ENCODE measurements at places on chromosomes 5 and 9. TPM values are rescaled to one million over a fixed set of nuclear protein-coding genes. Genes with fewer than 3 reads are reported as not detected.
A peak's percentile ranks its signal among the peaks of the same experiment; 100 is the strongest.

DNA sequence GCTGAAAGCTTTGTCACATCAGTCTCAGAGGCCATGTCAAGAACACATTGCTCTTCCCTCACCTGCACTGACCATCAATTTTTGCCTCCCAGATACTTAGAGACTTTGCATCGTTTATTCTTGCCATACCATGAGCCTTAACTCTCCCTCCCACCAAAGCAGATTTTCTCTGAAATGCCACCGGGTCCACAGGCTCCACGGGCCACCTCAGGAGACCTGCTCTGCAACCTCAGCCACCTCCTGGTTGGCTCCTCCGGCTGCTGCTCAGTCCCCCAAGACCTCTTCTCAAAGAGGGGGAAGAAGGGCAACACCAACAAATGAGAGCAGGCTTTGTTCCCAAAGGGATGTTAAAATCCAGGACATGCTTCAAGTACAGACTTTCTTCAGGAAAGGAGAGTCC lies 400.5 kb downstream of the SPOCK1 start:
- DNase-seq: no peak

DNA sequence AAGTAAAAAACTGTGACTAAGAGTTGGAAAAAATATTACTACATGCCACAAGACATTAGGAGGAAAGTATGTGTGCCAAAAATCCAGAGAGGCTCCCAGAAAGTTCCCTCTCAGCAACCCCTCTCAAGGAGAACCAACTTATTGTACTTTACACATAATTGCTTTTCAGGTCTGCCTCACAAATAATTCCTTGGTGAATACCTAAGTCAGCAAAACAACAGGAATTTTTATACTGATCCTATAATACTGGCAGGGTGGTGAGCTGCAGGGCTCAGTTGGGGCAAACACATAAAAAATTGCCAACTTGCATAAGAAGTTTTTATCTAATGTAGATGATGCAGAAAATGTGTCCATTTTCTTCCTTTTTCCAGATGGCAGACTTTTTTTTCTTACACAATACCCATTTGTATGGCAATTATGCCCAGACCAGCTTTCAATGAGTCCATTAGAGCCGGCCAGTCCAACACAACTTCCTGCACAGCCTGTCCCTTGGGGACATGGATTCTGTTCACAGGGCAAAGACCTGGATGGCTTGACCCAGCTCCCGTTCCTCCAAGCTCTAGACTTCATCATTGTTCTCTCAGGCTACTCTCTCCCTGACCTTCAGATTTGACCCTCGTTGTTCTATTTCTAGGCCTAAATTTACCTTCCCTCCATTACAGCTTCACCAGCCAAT lies 31.3 kb downstream of the MARCHF3 start:
- no peak for DNase-seq

DNA sequence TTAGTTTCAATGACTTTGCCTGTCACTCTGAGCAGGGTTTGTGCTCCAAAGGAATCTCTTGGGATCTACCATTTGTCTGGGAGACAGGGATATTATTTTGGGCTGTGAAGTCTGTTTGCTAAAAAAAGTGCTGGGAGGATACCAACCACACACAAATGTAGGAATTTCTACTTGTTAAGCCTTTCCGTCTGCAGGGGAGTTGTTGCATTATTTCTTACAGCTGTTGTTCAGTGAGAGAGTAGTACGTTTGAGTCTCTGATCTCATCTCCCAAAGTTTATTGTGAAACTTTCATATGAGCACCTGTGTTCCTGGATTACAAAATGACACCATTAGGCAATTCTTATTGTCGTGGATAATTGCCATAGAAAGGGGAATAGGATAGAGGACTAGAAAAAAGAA lies 78.3 kb upstream of the SEMA6A start:
- DNase-seq: peak; percentile 11

DNA sequence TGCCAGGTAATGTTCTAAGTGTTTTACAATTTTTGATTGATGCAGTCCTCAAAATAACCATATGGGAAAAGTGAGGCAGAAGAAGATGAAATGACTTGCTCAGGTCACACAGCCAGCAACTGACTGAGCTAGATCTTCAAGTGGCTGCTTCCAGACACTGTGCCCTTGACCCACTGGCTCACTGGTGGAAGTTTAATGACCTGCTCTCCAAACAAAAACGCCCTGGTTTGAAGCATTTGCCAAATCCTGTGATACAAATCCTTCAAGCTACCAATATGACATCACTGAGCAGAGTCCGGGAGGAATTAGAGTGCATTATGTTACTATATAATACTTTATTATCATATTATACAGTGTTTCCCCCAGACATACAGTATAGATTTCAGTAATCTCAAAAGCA lies 459.4 kb downstream of the GADD45G start:
- DNase-seq: no peak

GRCh38 chr5:100694100-100694499 lies 158.9 kb downstream of the FAM174A start:
- no peak for DNase-seq

DNA sequence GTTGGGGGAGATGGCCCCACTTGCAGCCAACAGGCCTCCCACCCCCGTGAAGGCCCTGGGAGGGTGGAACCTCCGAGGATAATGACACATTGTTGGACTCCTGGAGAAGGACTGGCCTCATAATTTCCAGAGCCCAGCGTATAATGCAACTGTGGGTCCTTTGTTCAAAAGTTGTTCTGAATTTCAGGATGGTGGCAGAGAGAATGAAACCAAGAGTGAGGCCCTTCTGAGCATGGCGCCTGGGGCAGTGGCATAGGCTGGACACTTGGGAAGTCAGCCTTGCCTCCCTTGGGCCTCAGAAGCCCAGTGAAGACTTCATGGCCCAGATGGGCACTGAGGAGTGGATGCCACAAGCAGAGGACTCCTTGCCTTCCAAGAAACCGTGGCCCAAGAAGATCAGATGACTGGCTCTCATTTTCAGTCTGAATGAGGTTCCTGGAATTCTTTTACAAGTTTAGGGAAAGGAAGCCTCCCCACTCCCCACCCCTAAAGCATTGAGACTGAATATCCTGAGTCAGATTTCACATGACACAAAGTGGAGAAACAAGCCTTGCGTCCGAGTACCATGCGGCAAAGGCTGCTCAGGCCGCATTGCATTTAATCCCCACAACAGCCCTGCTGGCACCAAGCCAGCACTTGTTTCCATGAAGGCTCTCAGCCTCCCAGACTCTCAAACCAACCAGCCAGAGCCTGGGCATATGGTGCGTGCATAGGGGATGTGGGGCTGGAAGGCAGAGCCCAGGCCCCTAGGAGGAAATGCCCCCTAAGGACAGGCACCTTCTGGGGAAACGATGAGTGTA lies 96.7 kb upstream of the SMIM23 start:
- DNase-seq: no peak

DNA sequence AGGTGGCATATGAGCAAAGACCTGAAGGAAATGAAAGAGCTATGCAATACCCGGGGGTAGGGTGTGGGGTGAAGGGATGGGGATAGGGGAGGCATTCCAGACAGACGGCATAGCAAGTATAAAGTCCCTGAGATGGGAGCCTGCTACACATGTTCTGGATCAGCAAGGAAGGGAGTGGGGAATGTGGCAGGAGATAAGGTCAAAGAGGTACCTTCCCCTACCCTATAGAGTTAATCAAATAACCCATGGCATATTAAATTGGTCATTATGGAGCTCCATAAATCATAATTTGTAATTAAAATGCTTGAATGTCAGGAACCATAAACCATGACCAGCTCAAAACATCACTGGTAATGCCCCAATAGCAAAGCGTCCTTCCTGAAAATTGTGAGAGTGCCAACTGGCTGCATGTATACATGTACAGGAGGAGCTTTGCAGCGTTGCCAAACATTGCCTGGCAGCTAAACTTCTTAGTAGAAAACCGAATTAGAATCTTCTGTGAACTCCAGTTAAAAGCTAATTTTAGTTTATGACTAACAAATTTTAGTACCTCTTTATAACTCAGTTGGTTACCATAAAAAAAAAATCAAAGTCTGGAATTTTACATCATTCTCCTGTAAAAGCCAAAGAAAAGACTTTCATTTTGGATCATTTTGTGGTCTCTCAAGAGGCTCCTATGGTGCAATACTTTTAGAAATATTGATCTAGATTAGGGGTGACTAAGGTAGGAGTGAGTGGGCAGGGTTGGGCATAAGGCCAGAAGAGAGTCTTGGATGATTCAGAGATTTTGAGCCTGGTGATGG lies 4.7 kb downstream of the DNAI1 start:
- no peak for DNase-seq

- DNase-seq: no peak
Observed at GRCh38 chr9:32351845-32352244, 32.6 kb upstream of the ACO1 start.

DNA sequence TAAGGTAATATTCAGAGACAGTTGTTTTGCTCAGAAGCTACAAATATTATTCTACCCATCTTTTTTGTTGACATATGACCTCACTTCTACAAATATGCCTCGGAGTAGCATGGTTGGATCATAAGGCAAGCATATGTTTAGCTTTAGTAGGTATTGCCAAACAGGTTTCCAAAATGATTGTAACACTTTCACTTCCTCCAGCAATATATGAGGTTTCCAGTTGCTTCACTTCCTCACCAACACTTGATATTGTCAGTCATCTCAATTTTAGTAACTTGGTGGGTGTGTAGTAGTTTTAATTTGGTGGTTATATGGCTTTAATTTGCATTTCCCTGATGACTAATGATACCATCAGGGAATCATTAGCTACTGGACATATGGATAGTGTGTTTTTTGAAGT lies 46.7 kb downstream of the TNFSF8 start:
- DNase-seq: no peak

- DNase-seq: no peak
Observed at GRCh38 chr9:100587375-100587774, 9.5 kb downstream of the CAVIN4 start.

DNA sequence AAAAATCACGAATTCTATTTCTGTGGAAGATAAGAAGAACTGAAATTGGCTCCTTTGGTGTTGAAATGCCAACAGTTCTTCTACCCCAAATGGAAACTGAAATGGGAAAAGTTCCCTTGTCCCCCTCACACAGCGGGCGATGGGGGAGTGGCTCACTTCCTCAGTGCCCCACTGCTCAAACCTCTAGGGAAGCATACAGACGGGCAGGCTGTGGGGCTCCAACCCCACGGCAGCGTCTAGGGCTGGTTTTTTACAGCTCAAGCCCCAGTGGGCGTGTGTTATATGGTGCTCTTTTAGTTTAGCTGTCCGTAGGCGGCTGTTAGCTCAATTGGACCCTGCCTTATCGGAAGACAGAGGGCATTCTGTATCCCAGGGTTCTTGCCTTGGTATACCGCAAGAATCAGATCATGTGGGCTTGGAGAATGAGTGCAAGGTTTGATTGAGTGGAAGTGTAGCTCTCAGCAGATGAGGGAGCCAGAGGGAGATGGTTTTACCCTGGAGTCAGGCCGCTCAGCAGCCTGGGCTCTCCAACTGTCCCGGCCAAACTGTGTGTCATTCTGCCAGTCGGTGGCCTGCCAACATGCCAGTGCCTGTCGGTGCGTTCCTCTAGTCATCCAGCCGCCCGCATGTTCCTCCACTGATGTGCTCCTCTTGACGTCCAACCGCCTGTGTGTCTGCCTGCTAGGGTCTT lies 166.3 kb upstream of the ZNF608 start:
- DNase-seq: no peak

DNA sequence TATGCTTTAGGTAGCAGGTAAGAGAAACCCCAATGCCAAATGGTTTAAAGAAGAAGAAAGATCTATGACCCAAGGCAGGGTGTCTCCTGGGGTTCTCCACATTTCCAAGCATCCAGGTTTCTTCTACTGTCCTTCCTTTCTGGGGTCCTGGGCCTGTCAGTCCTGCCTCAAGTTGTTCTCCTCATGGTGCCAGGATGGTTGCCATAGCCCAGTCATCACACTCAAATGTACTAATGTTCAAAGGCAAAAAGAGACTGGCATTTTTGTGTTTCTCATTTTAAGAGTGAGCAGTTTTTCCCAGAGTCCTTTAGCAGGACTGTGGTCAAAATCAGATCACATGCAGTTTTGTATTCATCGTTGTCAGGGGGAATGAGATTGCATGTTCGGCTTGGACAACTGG lies 59.9 kb upstream of the BOD1 start:
- no peak for DNase-seq

GRCh38 chr5:74275171-74275992 lies 365.1 kb downstream of the ENC1 start:
- no peak for DNase-seq

GRCh38 chr5:108639366-108639765 lies 108.3 kb upstream of the FER start:
- no peak for DNase-seq

DNA sequence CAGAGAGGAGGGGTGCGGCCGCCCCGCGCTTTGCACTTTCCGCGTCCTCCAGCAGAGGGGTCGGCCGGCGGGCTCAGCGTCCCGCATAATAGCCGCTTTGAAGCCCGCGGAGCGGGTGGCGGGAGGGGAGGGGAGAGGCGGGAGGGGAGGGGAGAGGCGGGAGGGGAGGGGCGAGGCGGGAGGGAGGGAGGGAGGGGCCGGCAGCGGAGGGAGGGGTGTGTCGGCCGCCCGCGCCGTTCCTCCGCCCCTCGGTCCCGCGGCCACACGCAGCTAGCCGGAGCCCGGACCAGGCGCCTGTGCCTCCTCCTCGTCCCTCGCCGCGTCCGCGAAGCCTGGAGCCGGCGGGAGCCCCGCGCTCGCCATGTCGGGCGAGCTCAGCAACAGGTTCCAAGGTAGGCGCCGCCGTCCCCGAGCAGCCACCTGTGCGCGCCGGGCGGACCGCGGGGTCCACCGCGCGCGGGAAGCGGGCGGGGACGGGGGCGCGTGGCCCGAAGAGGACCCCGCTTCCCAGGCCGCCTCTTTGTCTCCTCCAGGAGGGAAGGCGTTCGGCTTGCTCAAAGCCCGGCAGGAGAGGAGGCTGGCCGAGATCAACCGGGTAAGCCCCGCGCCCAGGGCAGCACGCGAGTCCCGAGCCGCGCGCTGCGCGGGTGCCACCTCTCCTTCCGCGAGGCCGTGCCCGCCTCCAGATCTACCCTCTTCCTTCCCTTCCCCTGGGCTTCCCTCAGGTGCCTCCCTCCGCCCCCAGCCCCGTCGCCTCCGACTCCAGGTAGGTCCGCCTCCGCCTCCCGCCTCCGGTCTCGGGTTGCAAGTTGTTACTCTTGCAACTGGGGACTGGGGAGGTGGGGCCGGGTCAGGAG lies at the start of gene AIF1L:
Gene AIF1L (plus strand): TSS at position 263 of the 857 bp plus-strand sequence. CDS start 99 bp downstream, at position 362.
- DNase-seq: no peak

GRCh38 chr9:70602321-70603019 lies 188.0 kb upstream of the KLF9 start:
- DNase-seq: peak; percentile 76

DCAF10 gene
- 21.8 TPM for total RNA-seq

LRRC14B gene
- not detected for total RNA-seq

FCN2 gene
- not detected for total RNA-seq

TNFSF15 gene
- total RNA-seq: not detected

PCDHGB2 gene
- total RNA-seq: 1.8 TPM

HMCN2 gene
- 0.38 TPM for total RNA-seq

SOX30 gene
- not detected for total RNA-seq

CXXC5 gene
- 13.2 TPM for total RNA-seq

Data from NCI-H460 (cell line).